ENCODE measurements at places on chromosomes 3 and 15.
A peak's percentile ranks its signal among the peaks of the same experiment; 100 is the strongest.

DNA sequence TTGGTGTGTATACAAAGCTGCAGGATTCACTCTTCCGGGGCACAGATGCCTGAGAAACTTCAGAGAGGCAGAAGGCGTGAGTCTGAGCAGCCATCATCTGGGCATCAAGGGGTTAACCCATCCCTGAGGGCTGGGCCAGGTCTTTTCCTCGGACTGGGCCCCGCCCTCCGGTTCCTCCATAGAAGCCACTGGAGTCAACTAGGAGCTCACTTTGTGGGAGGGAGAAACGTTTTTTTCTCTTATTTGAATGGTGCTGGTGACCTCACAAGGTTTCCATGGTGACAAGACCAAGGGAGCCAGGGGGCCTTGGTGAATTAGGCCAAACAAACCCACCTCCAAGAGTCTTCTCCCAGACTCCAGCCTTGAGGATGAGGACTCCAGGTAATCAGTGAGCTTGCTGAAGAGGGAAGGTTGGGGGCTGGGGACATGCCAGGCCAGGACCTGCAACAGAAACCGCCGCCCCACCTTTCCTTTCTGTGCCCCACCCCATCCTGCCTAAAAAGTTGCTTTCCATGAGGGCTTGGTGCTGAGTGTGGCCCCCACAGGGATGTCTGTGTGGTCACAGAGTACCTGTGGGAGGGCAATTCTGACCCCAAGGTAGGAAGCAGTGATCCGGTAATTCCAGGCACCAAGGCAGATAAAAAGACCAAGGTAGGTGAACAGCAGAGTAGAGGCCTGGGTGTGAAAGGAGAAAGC, 14.8 kb upstream of the INSYN1 start:
- DNase-seq = peak; percentile 75

DNA sequence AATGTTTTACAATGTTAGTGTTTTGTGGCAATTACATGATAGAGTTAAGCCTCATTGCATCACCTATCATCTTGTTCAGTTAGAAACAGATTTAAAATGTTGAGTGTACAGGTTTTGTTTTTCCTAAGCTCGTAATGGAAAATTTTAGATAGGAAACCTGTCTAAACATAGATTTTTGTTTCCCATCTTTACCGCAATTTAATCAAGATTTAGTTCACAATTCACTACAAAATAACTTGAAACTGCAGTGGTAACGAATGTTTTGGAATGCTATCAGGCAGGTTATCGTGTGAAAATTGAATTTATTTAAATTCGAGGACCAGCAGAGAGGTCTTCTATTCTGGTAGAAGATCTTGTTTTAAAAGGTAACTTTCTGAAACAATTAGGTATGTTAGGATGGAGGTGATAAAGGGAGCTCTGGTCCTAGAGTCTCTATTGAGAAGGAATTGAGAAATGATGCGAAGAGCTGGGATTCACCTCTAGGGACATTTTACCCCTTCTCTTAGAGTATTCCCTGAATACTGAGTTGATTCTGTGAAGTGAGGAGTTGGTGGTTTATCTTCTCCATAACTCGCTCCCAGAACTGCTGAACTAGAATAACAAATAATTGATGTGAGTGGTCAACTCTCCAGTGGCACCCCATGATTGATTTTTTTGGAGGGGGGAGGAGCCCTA, 1.4 kb downstream of the DOCK3 start:
- DNase-seq = no peak

DNA sequence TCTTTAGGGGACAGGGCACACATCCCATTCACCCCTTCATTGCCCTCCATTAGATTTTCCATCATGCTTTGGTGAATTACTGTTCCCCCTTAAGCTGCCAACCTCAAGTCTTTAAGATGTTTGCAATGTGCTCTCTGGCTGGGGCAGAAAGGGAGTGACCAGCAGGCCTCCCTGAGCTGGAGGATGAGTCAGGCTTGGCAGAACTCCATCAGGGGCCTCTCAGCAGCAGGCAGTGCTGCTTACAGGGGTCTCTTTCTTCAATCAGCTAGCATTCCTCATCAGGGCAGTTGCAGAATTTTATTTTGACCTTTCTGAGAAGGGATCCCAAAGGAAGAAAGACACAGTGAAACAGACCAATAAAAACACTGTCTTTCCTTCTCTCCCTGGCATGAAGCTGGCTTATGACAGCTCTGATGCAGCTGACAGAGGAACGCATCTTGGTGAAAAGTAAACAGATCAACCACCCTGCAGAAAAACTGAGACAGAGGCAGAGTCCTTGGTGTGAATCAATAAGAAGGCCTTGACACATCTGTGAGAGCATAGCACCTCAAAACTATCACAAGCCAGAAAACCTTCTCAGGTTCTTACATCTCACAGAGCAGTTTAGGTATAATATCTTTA, 88.7 kb upstream of the MRPL3 start:
- no peak for DNase-seq

DNA sequence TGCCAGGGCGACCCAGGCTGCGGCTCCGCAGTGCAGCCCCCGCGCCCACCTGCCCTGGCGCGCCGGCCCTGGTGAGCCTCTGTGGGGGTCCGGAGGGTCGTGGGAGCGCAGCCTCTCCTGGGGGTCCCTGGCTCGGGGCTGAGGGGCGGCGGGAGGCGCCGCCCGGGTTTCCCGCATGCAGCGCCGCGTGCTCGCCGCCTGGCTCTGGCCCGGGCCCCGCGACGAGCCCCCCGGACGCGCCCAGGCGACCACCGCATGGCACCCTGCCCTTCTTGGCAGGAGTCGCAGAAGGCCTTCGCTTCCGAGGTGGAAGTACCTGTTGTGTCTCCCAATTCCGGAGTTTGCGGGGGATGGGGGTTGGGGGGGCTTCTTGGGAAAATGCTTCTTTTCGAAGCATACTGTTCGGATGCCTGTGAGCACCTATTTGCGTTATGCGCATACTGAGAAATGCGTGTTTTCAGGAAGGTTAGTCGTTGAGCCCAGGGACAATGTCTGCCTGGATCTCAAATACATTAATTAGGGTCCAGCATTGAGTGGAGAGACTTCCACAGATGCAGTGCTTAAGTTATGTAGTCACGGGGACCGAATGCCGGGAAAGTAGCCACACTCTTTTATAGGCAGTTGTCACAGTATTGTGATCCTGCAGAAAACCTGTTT, 1.3 kb downstream of the GABRA5 start:
- DNase-seq = no peak

GRCh38 chr3:94063496-94064119, 747 bp downstream of the NSUN3 start:
- no peak for DNase-seq

DNA sequence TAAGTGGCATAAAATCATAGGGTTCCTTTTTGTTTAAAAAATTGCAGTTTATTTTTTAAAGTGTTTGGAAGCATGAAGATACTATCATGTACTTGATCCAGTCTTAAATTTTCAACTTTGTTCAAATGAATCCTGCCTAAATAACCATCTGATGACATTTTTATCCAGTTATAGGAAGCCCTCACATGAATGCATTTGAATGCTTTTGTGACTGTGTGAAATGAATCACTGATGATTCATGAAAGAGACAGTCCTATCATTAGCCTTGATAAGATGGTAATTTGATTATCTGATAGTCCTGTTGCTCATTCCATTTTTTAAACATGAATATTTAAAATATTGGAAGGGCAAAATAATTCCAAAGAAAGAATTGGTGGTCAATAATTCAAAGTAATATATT, 401.9 kb upstream of the ROBO2 start:
- DNase-seq = no peak

- no peak for DNase-seq
Observed at GRCh38 chr3:129694228-129694627, 87.8 kb upstream of the PLXND1 start.

DNA sequence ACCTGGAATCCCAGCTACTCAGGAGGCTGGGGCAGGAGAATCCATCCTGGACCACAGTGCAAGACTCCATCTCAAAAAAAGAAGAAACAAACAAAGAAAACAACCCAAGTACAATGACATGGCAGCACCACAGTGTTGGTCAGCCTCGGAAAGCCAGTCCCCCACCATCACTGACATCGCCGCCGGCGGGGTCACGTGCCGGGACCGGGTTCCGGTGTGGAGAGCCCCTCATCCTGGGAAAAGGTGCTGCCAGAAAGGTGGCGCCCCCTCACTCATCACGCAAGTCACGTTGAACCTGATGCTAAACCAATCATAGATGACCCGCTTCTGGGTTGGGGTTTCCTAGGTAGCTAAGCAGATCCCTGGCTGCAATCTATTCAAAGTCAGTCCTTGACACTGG, 17.8 kb downstream of the QRICH1 start:
- no peak for DNase-seq

DNA sequence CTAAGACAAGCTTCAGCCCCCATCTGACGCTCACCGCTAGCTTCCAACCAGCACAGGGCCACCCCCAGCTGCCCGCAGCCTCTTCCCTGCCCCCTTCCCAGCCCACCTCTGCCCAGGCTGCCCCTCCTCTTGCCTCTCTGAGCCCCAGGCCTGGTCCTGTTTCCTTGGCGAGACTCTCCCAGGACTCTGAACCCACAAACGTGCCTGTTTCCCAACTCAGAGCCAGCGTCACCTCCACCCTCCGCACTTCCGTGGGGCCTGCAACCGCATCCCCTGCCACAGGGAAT, 35.0 kb downstream of the ZXDC start:
- DNase-seq = no peak

Data from H9 (cell line).